ENCODE measurements at places on chromosomes 12 and 14.
A peak's percentile ranks its signal among the peaks of the same experiment; 100 is the strongest.

DNA sequence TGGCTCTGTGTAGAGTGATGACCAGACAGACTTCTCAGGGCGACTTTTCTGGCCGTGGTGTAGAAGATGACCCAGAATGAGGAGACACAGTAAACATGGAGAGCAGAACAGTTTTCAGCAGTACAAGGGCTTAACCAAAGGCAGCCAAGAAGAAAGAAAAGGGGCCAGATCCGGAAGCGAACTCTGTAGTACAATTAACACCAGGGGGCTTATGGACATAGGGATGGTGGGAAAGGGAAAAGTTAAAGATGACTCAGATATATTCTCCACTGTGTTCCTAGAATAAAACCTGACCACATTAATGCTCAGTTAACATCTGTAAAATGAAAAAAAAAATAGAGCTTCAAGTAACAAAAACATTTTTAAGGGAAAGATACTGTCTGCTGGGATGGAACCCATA, 60.2 kb downstream of the LGR5 start:
- DNase-seq, result no peak

- DNase-seq, result no peak
Measured at GRCh38 chr12:101878243-101878821, 952 bp downstream of the DRAM1 start.

DNA sequence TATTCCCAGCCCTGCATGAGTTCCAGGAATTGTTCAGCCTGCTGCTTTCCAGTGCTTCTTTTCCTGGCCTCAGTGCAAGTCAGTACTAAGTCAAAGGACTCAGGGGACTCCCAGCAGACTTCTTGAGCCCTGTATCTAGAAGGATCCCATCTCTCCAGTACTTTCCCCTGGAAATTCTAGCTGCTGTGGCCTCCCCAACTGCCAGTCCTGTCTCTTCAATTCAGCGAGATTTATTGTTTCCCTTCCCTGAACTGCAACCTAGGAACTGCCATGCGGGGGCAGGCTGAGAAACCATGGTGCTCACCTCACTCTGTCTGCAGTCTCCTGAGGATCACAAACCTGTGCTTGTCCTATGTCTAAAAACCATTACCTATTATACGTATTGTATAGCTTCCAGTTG, 31.8 kb downstream of the ZNF605 start:
- DNase-seq, result no peak

DNA sequence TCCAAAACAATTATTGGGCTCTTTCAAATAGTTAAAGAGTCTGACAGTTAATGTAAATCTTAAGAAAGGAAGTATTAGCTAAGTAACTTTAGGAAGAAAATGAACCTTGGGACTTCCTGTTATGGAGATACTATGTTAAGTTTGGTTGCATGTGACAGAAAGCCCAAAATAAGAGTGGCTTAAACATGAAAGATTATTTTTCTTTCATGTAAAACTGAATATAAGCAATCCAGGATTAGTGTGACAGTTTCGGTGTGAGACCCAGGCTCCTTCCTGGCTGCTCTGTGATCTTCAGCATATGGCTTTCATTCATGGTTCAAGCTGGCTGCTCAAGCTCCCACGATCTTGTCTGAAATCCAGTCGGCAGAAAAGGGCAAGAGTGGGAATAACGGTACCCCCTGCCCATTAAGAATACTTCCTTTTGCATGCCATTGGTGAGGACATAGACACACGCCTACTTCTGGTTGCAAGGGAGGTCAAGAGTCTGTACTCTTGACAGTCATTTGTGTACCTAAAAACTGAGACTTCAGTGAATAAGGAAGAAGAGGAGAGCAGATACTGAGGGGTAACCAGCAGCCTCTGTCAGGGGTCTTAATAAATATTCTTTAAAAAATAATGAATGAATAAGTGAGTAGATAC, 2.2 kb upstream of the RPAP3 start:
- DNase-seq, result no peak

- peak; percentile 98 for DNase-seq
Measured at GRCh38 chr12:124917135-124917840, 2.8 kb upstream of the UBC start.

DNA sequence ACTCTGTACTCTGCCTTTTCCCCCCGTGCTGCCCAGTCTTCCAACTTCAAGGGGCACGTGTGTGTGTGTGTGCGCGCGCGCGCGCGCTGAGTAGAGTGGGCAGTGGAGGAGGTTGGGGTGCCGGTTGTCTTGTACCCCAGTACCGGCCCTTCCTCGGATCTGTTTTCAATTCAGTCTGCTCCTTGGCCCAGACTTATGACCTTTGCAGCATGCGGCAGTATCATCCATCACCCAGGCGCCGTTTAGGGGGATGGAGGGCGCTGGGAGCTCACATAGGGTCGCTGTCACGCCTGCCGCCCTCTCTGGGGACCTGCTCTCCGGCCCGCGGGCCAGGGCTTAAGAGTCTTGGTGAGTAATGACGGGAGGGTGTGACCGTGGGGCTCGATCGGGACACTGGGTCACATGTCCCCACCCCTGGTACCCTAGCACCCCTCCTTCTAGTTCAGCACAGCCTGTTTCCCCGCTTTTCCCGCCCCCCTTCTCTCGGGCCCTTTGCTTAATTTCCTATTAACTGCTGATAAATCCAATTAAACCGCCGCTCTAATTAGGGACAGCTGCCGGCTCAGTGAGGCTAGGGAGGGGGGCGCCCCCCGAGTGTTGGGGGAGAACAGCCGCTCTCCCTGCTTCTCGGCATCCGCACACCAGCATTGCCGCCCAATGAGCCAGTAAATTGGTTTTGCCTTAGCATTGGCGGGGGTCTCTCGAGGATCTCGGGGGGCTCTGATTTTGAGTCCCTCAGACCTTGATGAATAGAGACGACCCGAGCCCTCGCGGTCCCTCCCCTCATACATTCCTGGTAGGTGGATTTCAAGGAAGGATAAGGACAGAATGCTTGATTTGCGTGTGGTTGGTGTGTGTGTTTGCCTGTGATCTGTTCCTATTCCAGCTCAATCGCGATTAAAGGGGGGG, 9.3 kb downstream of the STAC3 start:
- DNase-seq, result no peak

All from NT2/D1 (cell line).